ENCODE measurements at places on chromosomes 6 and 20.

GRCh38 chr20:38930242-38930569 lies 4.0 kb downstream of the FAM83D start:
- DNase-seq: no peak

DNA sequence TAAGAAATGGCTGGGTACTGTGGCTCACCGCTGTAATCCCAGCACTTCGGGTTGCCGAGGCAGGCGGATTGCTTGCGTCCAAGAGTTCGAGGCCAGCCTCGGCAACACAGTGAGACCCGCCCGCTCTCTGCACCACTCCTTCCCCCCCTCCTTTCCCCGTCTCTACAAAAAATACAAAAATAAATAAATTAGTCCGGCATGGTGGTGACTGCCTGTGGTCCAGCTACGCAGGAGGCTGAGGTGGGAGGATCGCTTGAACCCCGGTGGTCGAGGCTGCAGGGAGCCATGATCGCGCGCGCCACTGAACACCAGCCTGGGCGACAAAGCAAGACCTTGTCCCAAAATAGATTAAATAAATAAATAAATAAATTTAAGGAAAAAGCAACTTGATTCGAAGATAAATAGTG lies 448 bp upstream of the RNF114 start:
- no peak for DNase-seq

DNA sequence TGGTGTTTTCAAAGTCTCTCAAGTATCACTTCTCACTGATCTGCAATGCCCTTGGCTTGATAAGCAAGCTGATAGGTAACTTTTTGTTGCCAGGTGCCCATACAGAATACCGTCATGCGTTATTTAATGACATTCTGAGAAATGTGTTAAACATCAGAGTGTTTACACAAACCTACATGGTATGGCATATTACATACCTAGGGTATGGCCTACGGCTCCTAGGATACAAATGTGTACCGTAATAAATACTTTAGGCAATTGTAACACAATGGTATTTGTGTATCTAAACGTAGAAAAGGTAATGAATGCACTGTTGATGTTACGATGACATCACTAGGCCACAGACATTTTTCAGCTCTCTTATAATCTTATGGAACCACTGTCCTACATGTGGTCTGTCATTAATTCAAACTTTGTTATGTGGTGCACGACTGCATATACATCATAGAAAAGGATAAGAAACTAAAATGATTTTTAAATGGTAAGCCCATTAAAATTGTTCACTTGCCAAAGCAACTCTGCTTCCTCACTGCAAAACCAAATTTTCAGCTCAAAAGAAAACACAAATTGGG lies 35.7 kb downstream of the CSNK2A1 start:
- DNase-seq: no peak

DNA sequence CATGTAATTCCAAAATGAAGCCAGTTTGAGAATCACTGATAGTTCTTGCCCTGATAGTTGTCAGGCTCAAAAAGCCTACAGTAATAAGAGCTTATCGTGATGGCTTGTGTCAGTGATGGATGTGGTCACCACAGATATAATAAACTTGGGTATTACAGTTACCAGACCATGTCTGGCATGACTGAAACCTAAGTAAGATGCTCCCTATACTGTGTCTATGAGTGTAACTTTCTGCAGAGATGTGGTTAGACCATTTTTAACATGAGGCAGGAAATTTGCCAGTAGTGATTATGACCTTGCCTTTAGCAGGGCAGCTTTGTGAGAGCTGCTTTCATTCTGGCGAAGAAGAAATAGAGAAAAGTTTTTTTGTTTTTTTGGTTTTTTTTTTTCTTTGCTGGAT lies 90.2 kb downstream of the ANKS1A start:
- DNase-seq: no peak

DNA sequence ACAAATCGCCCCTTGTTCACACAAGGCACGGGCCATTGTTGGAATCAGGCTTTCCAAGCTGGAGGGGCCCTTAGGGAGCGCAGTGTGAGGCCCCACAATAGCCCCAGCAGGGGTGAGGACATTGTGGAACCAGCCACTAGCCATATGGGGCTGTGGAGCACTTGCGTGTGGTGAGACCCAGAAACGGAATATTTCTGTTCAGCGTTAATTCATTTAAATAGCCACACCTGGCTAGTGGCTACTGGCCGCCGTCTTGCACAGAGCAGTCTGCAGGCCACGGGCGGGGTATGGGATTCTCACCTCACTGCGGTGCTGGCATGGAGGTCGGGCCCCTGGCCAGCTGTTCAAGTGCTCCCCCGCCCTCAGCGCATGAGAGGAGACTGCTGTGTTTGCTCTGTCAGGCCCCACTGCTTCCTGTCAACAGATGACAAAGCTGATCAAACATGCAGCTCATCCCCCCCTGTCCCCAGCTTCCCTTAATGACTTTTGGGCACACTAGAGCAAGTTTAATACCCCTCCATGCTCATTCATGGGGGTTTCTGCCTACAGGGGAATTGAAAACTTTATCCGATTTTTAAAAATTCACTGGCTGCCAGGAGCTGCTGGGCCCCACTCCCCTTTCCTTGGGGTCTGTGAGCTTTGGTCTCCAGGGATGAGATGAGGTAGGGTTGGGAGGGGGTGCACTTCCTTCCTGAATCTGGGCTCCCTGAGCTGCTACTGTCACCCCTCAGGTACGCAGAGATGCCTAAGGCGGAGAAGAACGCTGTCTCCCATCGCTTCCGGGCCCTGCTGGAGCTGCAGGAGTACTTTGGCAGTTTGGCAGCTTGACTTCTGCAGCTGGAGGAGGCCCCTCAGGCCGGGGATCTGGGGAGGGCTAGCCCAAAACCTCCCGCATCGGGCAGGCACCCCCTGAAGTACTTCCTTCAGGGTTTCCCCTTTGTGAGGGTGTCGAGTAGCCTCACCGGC lies 13.6 kb downstream of the ITPA start:
- DNase-seq: peak; percentile 84

GRCh38 chr6:87105823-87106222 lies 10.9 kb upstream of the CGA start:
- no peak for DNase-seq

GRCh38 chr6:156256161-156256560 lies 521.0 kb upstream of the ARID1B start:
- no peak for DNase-seq

DNA sequence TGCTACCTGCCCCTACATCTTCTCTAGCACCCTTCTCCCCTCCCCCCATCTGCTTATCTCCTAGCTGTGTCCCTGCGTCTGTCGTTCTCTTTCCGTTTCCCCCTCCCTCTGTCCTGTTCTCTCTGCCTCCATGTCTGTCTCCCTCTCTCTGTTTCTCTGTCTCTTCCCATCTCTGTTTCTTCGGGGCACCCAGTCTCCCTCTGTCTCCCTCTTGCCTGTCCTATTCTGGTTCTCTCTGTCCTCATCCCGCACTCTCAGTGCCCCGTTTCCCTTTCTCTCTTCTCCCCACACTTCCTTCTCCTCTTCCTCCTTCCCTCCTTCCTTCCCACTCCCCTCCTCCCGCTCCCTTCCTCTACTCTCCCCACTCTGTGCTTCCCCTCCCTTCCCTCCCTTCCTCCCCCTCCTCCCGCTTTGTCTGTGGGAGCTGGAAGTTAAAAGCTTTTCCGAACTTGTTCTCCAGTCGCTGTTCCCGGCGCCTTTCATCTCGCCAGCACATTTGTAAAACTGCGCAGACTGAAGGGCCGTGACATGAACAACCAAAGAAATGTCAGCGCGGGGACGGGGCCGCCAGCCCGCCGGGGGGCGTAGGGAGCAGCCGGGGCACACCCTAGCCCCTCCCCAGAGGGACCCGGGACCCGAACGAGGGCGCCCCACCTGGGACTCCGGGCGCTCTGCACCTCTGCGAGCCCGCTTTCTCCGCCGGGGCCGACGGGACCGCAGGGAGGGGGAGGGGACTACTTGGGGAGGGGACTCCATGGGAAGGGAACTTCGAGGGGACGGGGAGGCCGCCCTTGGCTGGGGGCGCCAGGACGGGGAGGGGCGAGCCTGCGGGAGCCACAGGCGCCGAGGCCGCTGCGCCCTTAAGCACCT lies 4.0 kb upstream of the CDH22 start:
- no peak for DNase-seq

GRCh38 chr20:41905199-41905598 lies 287.0 kb upstream of the CHD6 start:
- no peak for DNase-seq

Data from NCI-H187 treated with DMSO at 0.1 percent for 48 hours (cell line).